ENCODE measurements at places on chromosomes 7 and 10. TPM values are rescaled to one million over a fixed set of nuclear protein-coding genes. Genes with fewer than 3 reads are reported as not detected.
A peak's percentile ranks its signal among the peaks of the same experiment; 100 is the strongest.

DNA sequence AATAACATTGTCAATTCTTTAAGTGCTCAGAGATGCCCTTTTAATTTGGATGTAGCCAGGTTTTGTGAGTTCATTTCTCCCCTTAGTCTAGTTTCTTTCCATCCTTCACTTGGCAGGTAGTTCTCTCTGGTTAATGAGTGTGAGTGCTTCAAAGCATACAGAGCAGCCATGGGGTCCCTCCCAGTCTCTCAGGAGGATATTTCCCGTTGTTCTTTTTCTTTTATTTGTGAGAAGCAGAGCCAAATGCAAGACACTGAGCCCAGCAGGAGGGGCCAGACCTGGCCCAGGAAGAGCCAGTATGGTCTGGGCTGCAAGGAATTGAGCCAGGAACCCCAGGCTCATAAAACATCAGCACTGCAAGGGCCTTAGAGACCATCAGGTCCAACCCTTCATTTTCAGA, 52.4 kb downstream of the PLCE1 start:
- no peak for DNase-seq

DNA sequence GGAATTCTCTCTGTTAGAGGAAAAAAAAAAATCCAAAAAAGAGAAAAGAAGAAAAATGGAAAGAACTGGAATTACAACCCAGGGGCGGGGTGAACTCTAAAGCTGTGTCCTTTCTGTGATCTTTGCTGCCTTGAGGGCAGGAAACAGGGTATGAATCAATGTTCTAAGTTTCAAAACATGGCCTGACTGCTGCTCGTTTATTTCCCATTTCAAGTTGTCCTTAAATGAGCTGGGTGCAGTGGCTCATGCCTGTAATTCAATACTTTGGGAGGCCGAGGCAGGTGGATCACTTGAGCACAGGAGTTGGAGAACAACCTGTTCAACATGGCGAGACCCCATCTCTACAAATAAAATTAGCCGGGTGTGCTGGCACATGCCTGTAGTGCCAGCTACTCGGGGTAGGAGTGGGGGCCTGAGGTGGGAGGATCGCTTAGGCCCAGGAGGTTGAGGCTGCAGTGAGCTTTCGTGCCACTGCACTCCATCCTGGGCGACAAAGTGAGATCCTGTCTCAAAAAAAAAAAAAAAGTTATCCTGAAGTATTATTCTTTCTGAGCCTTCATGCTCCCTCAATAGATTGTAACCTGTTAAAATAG, 24.7 kb upstream of the TFAM start:
- no peak for DNase-seq

DNA sequence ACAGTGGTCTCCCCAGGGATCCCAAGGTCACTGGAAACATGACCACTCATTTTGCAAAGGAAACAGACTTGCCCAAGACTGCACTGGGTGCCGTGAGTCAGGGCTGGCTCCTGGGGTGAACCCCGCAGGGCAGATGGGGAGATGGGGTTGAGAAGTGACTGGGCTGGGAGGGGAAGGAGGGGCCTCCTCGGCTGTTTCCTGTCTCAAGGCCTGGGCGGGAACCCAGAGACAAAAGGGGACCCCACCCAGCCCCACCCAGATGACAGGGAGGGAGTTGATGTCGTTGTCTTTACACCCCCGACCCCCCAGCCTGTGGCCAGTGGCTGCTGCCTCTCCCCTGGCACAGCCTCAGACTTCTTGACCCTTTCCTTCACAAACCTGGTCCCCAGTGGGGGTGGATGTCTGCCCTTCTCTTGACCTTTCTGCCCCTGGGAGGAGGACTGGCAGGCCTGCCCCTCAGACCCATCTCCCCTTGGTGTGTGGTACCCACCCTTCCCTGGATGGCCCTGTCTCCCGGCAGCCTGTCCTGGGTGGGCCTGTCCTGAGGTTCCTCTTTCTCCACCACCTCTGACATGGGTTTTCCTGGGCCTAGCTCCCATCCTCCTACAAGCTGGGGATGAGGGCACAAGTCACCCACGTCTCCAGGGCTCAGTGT, 1.4 kb downstream of the MYO1G start:
- DNase-seq: no peak

GRCh38 chr10:121558238-121558637, 40.0 kb downstream of the FGFR2 start:
- peak; percentile 21 for DNase-seq

GRCh38 chr7:37987732-37988131, 67.3 kb downstream of the EPDR1 start:
- DNase-seq: peak; percentile 8

DNA sequence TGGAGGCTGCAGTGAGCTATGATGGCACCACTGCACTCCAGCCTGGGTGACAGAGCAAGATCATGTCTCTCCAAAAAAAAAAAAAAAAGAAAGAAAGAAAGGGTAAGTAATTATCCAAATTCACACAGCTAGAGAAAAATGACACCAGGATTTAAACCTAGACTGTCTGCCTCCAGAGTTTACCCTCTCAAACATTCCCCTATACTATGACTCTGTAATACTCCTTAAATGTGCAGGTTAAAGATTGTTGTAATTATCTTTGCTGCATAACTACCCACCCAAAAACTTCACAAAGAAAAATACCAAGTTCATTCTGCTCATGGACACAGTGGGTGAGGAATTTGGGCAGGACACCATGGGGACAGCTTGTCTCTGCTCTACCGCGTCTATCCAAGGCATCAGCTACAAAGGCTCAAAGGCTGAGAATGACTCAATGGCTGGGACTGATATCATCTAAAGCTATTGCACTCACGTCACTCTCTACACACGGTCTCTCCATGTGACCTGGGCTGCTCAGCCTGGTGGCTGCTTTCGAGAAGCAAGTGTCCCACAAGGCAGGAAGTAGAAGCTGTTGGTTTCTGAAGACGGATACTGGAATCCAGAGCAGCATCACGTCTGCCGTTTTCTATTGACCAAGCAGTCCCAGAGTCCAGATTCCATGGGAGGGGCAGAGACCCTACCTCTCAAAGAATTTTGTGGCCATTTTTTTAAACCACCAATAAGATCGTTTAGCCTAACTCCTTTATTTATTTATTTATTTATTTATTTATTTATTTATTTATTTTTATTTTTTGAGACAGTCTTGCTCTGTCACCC, 185.7 kb upstream of the AUTS2 start:
- DNase-seq: no peak

DNA sequence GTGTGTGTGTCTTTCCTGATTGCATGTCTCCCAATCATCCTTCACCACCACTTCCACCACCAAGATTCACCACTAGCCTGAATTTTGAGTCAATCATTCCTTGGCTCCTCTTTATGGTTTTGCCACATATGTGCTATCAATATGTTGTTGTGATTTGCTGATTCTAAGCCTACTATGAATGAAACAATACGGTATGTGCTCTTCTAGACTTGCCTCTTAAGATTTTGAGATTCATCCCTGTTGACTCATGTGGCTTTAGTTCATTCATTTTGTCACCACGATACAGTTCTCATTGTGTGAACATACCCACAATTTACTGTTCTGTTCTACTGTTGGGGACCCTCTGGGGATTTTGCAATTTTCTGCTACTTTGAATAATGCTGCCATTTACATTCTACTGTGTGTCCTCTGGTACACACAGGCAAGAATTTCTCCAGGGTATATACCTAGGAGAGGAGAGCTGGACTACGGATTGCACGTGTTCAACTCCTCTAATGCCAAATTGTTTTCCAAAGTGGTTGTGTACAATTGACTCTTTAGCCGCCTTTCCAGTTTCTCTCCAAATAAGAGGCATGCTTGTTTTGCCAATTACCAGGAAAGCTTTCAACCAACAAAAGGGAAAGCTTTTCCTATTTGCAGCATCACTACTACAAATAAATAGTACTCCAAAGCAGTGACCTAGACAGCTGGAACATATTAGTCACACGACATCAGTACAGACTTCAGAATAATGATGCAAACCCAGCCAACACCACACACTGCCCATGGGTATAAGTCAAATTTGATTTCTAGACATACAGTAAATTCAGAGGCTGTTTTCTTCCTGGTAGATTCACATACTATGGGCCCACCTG, 30.0 kb downstream of the SGMS1 start:
- DNase-seq: no peak

DNA sequence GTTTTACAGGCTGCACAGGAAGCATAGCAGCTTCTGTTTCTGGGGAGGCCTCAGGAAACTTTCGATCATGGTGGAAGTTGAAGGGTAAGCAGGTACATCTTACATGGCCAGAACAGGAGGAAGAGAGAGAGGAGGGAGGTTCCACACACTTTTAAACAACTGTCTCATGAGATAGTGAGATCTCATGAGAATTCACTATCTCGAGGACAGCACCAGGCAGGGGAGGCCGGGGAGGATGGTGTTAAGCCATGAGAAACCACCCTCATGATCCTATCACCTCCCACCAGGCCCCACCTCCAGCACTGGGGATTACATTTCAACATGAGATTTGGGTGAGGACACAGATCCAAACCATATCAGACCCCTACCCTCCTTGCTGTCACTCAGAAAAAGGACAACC, 23.7 kb downstream of the ZNF503 start:
- DNase-seq: no peak

Gene TMEM254
- 22.4 TPM for total RNA-seq

Gene ELMO1
- 51.4 TPM for total RNA-seq

- no peak for DNase-seq
Measured at GRCh38 chr10:77550378-77550777, 87.2 kb downstream of the KCNMA1 start.

Gene C10orf67
- 0.93 TPM for total RNA-seq

DNA sequence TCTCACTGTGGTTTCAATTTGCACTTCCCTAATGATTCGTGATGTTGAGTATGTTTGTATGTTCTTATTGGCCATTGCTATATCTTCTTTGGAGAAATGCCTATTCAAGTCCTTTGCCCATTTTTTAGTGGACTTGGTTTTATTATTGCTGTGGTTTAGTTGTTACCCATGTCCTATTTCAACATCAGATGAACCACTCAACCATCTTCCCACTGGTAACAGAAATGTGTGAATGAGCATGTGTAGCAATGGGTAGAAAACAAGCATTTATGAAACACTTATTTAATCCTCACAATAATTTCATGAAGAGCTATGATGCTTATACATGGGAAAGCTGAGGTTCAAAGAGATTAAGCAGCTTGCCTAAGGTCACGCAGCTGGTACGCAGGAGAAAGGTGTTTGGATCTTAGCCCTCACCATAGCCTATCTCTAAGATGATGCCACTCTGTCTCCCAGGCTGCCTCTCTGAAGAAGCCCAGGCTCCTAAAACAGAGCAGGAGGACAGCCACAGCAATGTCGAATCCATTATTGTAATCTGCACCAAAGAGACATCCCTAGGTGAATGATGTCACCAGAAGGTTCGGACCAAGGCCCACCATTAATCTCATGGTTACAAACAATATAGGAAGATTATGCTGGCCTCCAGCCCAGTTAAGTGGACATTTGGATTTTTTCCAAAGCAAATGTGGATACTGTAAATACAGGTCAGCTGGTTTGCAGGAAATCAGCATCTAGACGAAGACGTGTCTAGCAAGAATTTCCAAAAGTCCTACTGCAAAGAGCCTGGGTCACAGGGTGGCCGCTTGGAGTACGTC, 447.6 kb upstream of the ZMIZ1 start:
- peak; percentile 47 for DNase-seq

Gene ZNF789
- 11.1 TPM for total RNA-seq

Gene PIP
- total RNA-seq: 6.9 TPM

DNA sequence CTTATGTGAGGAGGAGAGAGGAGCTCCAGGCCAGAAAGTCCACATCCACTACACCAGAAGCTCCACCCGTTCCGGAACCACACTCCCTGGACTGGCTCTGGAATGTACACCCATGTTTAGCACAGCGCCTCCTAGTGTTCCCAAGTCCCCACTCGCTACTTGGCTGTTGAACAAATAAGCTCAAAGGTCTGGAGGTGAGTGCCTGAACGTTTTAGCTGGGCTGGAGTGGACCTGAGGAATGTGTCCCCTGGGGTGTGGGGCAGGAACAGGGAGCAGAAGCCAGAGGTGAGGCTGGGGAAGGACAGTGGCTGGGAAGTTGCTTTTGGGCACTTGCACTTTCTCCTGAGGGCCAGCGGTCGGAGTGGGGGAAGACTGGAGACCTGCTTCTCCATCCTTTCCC, 164.1 kb upstream of the CDCA7L start:
- no peak for DNase-seq

Gene AMPH
- total RNA-seq: 4.8 TPM

DNA sequence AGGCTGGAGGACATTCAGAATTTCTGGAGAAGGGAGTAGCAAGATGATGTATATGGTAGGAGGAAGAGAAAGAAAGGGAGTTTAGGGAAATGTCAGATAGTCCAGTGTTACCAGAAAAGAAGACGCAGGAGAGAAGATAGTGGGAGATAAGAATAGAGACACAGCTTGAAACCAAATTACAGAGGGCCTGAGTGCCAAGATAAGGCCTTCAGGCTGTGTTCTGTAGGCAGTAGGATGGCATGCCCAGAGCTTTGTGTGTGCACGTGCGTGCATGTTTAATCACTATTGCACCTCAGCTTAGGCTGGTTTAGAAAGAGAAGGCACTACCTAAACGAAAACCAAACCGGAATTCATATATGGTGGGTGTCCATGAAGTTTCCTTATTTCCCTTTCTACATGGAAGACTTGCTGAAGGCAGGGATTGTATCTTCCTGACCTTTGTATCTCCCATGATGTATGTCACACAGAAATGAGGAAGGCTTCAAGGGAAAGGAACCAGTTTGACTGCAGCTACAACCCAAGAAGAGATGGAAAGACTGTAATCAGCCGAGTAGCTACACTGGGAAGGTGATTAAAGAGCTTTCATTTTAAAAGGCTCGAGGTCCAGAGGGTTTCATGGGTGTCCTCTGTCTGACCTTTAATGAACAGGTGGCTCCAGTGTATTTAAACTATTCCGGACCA, 35.8 kb upstream of the BHLHA15 start:
- no peak for DNase-seq

GRCh38 chr7:74615933-74616780, 41.4 kb upstream of the GTF2I start:
- no peak for DNase-seq

- DNase-seq: no peak
Measured at GRCh38 chr7:157622000-157622399, 285.2 kb downstream of the DNAJB6 start.

GRCh38 chr10:64071218-64071617, 550.0 kb downstream of the REEP3 start:
- no peak for DNase-seq

DNA sequence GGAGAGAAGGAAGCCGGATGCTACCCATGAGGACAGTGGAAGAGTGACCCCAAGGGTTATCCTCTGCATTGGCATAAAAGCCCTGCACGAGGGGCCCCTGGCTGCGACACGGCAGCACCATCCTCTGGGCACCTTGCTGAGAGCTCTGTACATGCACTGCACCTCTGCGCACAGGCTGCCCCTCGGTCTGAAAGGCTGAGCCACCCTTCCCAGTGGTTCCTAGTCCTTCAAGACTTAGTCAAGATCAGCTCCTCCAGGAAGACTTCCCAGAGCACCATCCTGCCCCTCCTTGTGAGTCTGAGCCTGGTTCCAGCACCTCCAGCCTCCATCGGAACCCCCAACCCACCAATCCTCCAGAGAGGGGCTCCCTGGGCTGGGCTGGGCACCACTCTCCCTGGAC, 37.9 kb upstream of the CNPY1 start:
- DNase-seq: no peak

Measured in left lung (tissue), 14 donors.